Mucosa of gallbladder (tissue), 1 donor: ENCODE measurements at places on chromosomes 7 and 10. TPM values are rescaled to one million over a fixed set of nuclear protein-coding genes. Genes with fewer than 3 reads are reported as not detected.

GPAM gene
- total RNA-seq = 19.6 TPM

NCF1 gene
- 6.8 TPM for total RNA-seq

DNA sequence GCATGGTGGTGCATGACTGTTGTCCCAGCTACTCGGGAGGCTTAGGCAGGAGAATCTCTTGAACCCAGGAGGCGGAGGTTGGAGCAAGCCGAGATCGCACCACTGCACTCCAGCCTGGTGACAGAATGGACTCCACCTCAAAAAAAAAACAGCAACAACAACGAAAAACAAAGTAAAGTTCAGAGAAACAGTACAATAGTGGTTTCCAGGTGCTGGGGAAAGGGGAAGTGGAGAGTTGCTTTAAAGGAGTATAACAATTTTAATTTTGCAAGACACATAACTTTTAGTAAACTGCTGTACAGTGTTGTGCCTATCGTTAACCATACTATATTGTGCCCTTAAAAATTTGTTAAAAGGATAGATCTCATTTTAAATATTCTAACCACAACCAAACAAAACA lies 662.7 kb upstream of the POT1 start:
- no peak for DNase-seq

GRCh38 chr10:106789623-106790022 lies 374.9 kb downstream of the SORCS1 start:
- no peak for DNase-seq

GRCh38 chr7:42103456-42103855 lies 133.6 kb downstream of the GLI3 start:
- DNase-seq = no peak

ARHGEF35 gene
- 10.5 TPM for total RNA-seq

LOXL4 gene
- 4.9 TPM for total RNA-seq

SLC18A2 gene
- 5.7 TPM for total RNA-seq

DNA sequence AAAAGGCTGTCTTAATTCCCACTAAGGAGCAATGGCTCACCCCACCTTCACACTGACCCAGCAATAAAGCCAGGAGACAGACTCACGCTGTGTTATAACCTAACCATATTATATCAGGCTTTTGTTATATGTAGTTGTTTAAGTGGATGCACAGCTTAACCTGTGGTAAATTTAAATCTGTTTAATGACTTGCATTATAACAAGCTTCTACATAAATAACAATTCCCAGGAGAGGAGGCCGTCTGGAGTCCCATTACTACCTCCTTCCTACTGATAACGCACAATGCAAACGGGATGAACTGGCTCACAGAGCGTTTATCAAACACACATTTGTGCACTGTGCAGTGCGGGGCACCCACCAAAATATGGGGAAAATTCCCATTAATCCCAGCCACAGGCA lies 102.1 kb upstream of the MGMT start:
- no peak for DNase-seq

CALHM2 gene
- 24.8 TPM for total RNA-seq

DNA sequence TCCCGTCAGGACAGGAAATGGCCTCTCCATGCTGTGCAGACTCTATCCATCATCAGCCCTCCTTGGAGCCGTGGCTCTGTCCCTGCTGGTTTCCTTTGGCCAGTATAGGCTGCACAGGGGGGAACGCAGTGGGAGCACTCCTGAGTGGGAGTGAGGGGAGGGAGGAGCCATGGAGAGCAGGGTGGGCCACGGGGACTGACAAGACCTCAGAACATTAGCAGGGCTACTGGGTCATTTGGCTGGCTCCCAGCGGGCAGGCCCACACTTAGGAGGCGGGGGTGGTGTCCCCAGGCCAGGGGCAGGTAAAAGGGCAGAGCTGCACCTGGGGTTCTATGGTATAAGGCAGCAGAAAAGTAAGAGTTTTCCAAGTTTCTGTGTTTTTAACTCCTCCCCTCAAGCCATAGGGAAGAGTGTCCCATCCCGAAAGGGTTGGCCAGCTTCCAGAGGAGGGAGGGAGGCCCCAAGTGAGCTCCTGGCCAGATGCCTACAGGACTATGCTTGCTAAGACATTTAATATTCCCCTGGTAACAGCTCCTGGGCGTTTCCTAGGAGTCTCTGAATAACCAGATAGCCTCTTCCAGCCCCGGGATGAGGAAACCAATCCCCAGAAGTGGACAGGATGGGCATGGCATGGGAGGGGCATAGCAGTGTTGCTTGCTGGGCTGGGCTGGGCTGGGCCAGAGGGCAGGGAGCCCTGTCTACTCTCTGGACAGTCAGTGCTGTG lies 5.5 kb upstream of the OPN4 start:
- DNase-seq = no peak

- peak; percentile 48 for DNase-seq
Measured at GRCh38 chr10:71964098-71964742, at the start of gene CHST3. TSS of gene CHST3 (plus strand) at chr10:71964395. CDS start at chr10:72005843, 41,448 bp downstream.

OR2A5 gene
- not detected for total RNA-seq

GRCh38 chr7:7720750-7721621 lies 2.6 kb upstream of the RPA3 start:
- DNase-seq = no peak

TSPAN15 gene
- 108 TPM for total RNA-seq

SORBS1 gene
- 431 TPM for total RNA-seq

PDE1C gene
- 2.4 TPM for total RNA-seq

CALY gene
- 0.92 TPM for total RNA-seq

GRCh38 chr10:2964632-2965296 lies 102.6 kb upstream of the PFKP start:
- DNase-seq = no peak

DNA sequence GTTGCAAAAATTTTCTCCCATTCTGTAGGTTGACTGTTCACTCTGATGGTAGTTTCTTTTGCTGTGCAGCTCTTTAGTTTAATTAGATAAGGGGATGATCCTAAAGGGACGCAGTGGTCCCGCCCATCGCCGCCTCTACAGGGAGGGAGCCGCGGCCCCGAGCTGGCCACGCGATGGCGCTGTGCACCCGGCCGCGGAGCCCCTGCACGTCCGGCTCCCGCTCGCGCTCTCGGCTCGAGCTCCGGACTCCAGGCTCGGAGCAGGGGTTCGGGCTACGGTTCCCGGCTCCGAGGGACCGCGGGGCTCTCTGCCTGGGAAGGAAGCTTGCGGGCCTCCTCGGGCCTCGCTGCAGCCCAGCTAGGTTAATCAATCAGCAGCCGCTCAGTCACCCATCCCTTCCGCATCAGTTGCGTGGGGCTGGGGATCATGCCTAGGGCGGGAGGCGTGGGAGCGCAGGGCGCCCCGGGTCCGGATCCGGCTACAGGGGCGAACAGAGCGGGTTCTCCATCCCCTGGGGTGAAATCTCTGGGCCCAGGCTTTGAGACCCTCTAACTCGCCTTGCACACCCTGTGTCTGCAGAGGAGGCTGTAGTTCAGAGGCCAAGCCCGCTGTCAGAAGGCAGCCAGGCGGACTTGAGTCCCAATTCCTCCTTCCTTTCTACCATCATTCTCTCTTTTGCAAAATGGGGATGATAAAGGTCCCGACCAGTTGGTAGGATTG lies 97.9 kb downstream of the WDR11 start:
- peak; percentile 57 for DNase-seq
